ENCODE measurements at places on chromosomes 2 and 18.

GRCh38 chr18:12867441-12868123, 16.5 kb downstream of the PTPN2 start:
- no peak for DNase-seq

DNA sequence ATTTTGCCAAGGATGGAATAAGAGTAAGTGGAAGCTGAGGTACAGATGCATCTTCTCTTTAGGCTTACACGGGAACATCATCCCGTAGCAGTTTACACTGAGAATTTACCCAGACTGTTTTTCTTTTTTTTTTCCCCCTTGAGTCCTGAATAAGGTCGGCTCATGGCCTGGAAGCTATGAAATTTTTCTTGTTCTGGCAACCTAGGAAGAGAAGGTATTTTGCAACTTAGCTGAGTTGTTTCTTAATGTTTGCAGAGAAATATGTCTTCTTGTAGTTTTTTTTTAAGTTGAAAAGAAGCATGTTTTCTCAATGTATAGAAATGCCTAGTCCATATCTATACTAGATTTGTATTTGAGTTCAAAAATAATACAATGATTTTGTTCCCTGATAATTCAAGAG, 712.5 kb downstream of the TDRD15 start:
- DNase-seq = no peak

- no peak for DNase-seq
Observed at GRCh38 chr2:69075486-69075885, 62.5 kb downstream of the ANTXR1 start.

- DNase-seq = no peak
Observed at GRCh38 chr2:112643488-112643887, 2.3 kb upstream of the SLC20A1 start.

DNA sequence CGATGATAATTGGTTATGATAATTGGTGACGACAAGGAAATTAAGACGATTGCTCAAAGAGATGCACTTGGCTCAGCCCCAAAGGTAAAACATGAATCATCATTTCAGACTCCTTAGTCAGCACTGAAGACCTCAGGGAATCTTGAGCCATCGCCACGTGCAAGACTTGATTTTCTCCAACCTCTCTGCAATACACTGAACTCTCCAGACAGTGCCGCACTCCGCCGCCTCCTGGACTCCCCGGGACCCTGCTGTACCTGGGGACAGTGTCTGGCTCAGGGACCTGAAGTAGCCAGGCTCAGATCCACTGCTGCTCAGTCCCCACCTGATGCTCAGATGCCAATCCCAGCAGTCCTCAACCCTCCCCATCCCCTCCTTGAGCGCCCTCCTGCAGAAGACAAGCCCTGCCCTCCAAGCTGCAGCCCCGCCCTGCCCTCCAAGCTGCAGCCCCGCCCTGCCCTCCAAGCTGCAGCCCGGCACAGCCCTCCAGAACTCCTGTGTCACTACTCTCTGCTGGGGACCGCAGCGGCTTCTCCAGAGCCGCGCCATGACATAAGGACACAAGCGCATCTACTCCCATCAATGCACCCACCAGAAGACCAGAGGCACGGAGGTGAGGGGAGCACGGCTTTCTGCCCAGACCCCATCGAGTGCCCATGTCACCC, 1.1 kb downstream of the TMEM18 start:
- DNase-seq = no peak

Measured in hypothalamus (tissue), 51 donors.